Skeletal muscle tissue (tissue), 5 donors: ENCODE measurements at places on chromosomes 2 and 18. TPM values are rescaled to one million over a fixed set of nuclear protein-coding genes. Genes with fewer than 3 reads are reported as not detected.

NXPH2 gene
- 9.4 TPM for total RNA-seq

POU3F3 gene
- 0.52 TPM for total RNA-seq

PLCD4 gene
- total RNA-seq = 27.7 TPM

KCNE4 gene
- total RNA-seq = 7.3 TPM

SLC4A3 gene
- total RNA-seq = 2.1 TPM

PLEK gene
- total RNA-seq = 9.4 TPM

ANKRD30B gene
- under 0.01 TPM for total RNA-seq

ANKRD44 gene
- 26.6 TPM for total RNA-seq

GREB1 gene
- 6.8 TPM for total RNA-seq

CFC1 gene
- not detected for total RNA-seq

MFSD2B gene
- 0.52 TPM for total RNA-seq

PTPN18 gene
- 5.2 TPM for total RNA-seq

ABCA12 gene
- not detected for total RNA-seq

PHLPP1 gene
- 11.5 TPM for total RNA-seq

PSMD14 gene
- 36.0 TPM for total RNA-seq

PTH2R gene
- 0.52 TPM for total RNA-seq

UGT1A7 gene
- total RNA-seq = not detected

CNTNAP5 gene
- not detected for total RNA-seq

DUSP2 gene
- total RNA-seq = 4.2 TPM

TMEM198 gene
- total RNA-seq = 2.1 TPM

LYG2 gene
- not detected for total RNA-seq

CLEC4F gene
- not detected for total RNA-seq

ASB18 gene
- 3.1 TPM for total RNA-seq

ALPG gene
- not detected for total RNA-seq

GTF2A1L gene
- not detected for total RNA-seq

CDK15 gene
- total RNA-seq = 0.52 TPM

SERPINB11 gene
- total RNA-seq = not detected
